ENCODE measurements at places on chromosomes 7 and 10.

DNA sequence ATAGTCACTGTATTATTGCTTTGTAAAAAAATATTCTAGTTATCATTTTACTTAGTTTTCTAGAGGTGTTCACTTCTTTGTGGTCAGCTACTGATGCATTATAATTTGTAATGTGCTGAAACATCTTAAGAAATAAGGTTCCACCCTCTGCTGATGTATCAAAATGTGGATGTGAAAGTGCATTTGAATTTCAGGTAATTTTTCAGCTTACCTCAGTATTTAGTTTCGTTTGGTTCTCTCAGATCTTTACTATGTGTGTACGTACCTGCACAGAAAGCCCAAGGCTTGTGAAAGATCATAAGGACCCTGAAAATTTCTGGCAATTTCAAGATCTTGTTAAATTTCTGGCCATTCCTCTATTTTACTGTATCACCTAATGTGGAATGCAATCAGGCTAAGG lies 542.3 kb upstream of the TPK1 start:
- DNase-seq = no peak

GRCh38 chr10:26743091-26743490 lies 45.6 kb downstream of the PDSS1 start:
- DNase-seq = no peak

DNA sequence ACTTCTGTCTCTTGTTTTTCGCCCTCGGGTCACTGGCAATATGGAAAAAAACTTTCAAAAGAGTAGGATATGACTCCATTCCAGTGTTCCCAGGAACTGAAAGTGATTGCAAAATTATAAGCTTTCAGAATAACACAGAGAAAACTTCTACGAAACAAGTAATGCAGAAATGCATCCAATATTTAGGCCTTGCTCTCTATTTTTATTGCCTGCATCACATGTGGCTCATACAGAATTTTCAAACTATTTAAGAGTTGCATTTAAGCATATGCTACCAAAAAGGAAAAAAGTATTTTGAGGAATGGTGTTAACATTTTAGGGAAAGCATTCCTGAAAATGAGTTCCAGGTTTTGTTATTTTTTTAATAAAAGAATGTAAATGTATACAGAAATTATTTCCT lies 228.0 kb downstream of the CACNB2 start:
- DNase-seq = no peak

DNA sequence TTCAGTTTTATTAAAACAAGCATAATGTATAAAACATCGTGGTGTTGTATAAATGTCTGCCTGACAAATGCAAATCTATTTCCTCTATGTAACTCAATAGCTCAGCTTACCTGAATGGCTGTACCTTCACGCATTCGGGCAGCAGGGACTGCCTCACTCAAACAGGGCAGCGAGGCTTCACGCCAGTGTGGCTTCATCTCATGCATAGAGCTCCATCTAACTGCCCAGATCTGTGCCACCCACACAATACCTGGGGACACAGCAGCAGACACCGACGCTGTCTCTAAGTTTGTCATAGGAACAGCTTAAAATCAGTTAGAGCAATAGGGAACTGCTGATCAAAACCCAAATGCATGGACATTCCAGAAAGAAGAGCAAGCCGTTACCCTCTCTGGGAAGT lies 182.8 kb upstream of the ANKRD30A start:
- no peak for DNase-seq

- DNase-seq = no peak
Measured at GRCh38 chr7:134051020-134051419, 76.1 kb upstream of the LRGUK start.
